Kidney epithelial cell (primary cell): ENCODE measurements at places on chromosomes 3 and 15. TPM values are rescaled to one million over a fixed set of nuclear protein-coding genes. Genes with fewer than 3 reads are reported as not detected.

DNA sequence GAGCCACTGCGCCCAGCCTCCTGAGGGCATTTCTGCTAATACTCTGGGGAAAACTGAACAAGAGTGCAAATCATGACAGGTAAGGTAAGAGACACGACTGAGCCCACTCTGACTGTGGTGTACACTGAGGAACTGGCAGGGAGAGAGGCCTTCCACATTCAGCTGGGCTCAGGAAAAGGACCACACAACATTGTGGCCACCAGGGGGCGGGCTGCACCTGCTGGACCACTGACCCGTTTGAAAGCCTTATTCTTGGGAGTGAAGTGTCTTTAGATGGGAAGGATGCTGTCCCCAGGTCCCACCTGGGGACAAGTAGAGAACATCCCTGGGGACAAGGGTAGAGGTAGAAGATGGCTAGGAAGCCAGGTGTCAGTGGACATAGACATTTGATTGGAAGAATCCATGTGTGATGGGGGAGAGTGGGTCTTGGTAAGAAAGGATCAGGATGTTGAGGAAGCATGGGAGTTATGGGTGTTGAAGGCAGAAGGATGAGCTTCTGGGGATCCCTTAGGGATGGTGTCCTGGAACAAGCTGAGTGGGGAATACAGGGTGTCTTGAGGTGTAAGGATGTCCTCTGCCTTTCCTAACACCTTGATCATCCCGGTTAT is 6.2 kb upstream of the CTDSPL start:
- no peak for DNase-seq

The NMB gene
- 6.3 and 12.0 TPM in 2 replicates for total RNA-seq

The EPHB3 gene
- total RNA-seq = 1.0 and 1.5 TPM in 2 replicates

- no peak for DNase-seq
Measured at GRCh38 chr3:26712211-26713026, 89.8 kb downstream of the LRRC3B start.

DNA sequence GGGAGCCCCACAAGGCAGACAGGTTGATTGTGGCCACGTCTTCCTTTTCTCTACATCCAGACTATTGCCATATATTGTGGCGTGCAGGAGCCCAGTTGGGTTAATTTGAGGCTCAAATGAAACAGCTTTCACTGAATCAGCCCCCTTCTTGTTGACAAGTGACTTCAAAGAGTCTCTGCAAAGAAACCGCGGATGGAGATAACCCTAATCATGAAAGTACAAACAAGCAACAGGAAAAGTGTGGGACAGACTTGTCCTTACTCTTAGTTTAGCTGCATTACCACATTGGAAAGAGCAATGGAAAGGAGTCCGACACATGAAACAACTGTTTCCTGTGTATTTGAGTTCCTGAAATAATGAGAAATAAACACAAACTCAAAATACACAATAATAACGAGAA is 3.3 kb downstream of the TMEM40 start:
- no peak for DNase-seq

DNA sequence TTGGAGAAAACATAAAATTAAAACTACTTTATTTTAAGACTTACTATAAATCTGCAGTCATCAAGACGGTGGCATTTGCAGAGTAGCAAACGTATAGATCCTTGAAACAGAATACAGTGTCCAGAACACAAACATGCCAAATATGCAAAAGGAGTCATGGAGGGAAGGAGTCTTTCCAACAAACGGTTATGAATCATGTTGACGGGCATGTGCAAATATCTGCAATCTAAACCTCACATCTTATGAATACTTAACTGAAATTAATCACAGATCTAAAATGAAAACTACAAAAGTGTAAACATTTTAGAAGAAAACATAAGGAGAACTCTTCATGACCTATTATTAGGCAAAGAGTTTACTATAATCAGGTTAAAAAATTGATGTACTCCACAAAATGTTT is 69.4 kb downstream of the TFRC start:
- no peak for DNase-seq

The MKRN3 gene
- total RNA-seq = 3.0 and 3.1 TPM in 2 replicates
